ENCODE measurements at places on chromosomes 7 and 10.

DNA sequence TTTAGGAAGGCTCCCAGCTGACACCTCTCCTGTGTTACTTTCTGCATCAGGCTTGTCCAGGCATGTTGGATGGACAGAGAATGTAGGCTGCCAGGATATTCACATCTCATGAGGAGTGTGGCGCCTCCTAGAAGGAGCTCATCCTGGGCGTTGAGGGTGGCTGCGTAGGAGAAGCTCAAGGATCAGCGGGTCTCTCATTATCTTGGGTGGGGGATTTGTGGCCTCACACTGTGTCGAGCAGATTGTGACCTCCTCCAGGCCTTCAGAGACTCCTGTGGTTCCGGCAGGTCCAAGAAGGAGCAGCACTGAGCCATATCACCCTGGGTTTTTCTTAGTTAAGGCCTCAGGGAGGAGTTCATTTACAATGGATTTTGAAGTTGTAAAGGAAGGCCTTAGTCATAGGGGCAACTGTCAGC lies 8.7 kb upstream of the COBL start:
- DNase-seq, result no peak

DNA sequence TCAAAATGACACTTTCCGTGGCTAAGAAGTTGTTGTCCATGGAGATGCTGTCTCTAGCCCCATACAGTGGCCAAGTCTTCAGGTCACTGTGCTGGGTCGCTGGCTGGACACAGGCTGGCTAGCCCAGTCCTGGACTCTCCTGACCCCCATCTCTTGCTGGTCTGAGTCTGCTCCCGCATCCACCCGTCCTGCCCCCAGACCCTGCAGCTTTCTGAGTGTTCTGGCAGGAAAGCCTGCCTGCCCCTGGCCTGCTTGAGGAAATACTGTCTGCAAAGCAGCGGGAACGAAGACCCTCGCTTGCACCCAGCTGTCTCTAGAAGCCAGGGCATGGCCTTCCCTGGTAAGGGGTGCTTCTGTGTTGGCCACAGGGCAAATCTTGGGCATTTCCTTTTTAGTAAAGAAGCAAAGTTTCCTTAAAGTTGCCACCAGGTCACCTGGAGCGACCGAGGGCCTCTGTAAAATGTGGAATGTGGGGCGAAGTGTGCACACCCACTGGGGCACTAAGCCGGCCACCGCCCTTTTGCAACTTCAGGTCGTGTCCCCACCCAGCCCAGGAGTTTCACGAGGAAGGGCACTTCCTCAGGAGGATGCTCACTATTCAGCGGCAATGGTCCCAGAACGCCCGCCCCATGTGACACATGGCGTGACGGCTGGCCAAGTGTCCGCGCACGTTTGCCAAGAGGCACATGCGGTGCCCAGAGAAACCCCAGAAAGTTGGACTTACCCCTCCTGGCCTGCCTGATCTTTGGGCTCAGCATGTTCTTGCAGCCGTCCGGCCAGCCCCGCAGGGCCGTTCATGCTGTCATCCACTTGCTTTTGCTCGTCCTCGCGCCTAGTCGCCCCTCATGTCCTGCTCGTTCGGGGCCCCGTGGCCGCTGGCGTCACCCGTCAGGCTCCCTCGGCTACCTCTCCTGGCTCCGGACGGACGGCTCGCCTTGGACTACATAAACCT lies 558 bp downstream of the ARHGAP22 start:
- peak; percentile 67 for DNase-seq

- peak; percentile 60 for DNase-seq
These were observed 37.8 kb upstream of the FZD9 start for GRCh38 chr7:73395538-73396503.

- DNase-seq, result no peak
These were observed 29.3 kb downstream of the AP3M1 start for GRCh38 chr10:74121368-74121767.

DNA sequence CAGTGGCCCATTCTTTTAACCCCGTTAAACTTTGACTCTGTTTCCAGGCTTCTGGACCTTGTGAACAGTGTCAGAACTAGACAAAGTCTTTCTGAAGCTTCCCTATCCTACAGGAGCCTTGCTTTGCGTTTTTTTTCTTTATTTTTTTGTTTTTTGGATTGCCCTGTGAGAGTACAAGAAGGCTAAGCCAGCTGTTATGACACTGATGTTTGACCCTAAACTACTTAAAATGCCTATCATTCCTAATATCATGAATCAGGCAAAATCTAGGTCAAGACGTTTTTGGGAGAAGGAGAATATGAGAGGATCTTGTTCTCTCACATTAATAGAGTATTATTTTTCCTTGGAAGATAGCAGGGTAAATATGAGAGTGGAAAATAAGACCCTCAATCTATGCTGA lies 79.8 kb downstream of the EPDR1 start:
- DNase-seq, result no peak

- no peak for DNase-seq
These were observed 467.3 kb upstream of the MBL2 start for GRCh38 chr10:53239873-53240272.

- no peak for DNase-seq
These were observed 89.7 kb downstream of the PTPRE start for GRCh38 chr10:127996586-127996985.

GRCh38 chr10:114334301-114334700 lies 70.0 kb downstream of the AFAP1L2 start:
- DNase-seq, result no peak

GRCh38 chr7:140080919-140081318 lies 18.2 kb upstream of the PARP12 start:
- DNase-seq, result no peak

DNA sequence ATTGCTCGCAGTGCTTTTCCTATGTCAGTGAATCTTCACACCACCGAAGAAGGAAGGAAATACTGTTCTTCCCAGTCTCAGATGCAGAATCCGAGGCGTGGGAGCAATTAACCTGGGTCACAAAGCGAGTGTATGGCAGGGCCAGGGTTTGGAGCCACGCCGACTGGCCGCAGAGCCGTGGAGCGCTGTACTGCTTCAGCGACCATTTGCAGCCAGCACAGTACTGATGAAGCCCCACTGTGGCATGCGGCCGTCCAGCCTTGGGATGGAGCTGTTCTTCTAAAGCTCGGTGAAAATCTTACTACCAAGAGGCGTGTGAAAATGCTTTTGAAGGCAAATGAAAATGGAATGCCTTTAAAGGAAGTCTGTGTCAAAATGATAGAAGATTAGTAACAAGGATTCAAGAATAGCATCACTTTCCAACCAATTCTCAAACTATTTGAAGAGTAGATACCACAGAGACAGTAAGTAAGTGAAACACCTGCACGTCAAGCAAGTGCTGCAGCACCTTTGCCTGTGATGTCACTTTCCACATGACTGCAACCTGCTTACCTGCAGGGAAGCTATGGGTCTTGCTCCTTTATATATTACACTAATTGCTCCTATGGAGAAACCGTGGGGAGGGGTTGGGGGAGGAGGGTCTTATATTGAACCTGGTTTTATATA lies 4.9 kb downstream of the PPP2R2D start:
- DNase-seq, result no peak

DNA sequence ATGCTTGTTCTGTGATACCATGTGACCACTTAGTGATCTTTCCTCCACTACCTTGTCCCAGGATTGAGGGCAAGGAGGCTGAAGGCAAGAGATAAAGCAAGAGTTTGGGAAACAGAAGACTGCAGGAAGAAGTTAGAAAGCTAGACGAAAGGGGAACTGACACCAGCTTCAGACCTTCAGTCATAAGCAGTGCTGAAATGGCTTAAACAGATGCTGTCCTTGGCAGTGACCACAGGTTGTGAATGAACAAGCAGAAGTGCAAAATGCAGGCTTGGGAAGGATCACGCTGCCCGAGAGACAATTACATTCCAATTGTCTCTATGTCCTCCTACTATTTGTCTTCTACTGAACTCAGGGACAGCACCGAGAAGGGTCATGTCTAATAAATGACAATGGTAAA lies 704.9 kb upstream of the AUTS2 start:
- no peak for DNase-seq

GRCh38 chr10:11237571-11237970 lies 219.9 kb downstream of the CELF2 start:
- no peak for DNase-seq

DNA sequence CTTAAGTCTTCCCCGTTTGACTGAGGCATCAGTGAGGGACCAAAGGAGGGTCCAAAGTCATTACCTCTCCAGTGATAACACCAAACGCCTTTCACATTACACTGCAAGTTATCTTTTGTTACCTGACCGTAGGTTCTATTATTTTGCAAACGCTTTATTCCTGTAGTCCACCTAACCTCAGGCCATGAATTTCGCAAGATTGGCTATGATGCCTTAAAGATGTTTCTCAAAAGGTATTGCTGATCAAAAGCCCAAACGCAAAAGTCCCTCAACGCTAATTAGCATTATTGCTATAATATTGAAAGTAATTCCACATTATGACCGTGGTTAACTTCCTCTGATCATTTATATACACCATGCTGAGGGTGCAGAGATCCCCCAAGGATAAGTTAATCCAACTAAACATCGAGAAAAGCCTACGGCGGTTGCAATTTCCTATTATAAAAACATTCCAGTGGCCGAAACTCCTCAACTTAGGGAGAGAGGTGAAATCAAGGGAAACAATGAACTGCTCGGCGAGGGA lies 649 bp downstream of the DNA2 start:
- DNase-seq, result no peak

DNA sequence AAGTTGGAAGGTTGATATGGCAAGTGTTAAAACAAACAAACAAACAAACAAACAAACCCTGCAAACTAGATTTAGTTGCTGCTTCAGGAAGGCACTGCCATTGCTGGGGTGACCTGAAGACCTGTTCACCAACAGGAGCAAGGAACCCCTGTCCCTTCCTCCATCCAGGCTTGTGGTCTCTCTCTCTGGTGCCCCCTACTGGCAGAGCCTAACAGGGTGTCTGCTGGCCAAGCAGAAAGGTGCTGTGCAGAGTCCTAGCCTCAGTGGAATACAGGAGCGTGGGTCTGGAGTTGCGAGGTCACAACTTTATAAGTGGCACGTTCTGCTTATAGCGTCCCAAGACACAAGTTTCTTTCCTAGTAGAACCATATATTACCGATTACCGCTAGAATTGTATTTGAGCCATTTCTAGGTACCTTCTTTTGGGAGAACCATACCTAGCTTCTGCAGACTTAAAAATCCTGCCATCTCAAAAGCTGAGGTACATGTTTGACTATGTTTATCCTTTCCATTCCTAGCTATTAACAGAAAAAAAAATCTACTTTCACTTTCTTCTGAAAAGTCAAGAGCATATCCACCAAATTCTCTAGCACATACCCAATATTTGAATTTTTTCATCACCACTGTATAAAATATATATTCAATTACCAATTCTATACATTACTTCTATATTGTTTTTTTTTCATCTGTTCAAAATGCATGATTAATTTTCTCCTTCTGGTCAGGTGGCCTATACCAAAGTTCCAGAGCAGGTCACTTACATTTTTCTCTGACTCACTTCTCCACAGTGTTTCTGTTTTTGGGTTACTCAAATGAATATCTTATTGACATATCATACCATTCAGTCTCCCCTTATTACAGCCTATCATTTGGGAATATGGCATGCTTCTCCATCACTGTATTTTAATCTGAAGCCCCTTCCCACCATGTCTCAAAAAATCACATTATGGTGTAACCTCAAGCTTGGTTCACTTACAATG lies 29.1 kb upstream of the CALD1 start:
- DNase-seq, result peak; percentile 74

DNA sequence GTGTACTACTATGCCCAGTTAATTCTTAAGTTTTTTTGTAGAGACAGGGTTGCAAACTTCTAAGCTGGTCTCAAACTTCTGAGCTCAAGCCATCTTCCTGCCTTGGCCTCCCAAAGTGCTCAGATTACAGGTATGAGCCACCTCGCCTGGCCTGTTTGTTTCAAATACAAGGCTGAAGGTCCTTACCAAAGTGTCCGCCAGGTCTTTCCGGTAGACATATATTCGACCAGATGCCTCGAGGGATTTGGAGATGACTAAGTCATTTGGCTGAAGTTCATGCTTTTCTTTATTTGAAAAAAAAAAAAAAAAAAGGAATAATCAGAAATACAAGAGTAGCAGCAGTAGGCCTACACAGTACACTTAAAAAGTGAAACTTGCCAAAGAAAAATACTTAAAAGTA lies 204.5 kb upstream of the CDCA7L start:
- no peak for DNase-seq

GRCh38 chr7:18700147-18700546 lies 204.6 kb downstream of the HDAC9 start:
- DNase-seq, result no peak

DNA sequence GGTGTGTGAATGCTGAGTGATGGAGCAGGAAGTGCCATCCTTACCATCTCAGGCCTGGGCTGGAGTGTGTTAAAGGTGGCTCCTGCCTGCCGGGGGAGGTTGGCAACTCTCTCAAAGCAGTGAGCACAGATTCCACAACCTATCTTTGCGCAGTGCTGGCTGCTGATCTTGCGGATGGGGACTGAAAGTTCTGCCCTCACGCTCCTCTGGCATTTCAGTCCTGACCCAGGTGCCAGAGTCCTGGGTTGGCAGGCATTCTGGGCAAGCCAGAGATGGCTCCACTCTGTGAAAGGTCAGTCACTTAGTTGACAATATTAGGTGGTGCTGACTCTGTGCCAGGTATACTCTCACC lies 315.5 kb downstream of the RPS24 start:
- DNase-seq, result peak; percentile 15

All from sciatic nerve (tissue), 2 donors.